PC-3 (cell line): ENCODE measurements at places on chromosomes 2 and 18.

- DNase-seq = no peak
These were observed 167.1 kb upstream of the MYCN start for GRCh38 chr2:15773204-15773603.

- no peak for DNase-seq
These were observed 66.5 kb downstream of the COLEC12 start for GRCh38 chr18:433960-434359.

- peak; percentile 80 for DNase-seq
These were observed 69.2 kb downstream of the EHBP1 start for GRCh38 chr2:62774555-62775366.

- no peak for DNase-seq
These were observed 62.5 kb downstream of the GORASP2 start for GRCh38 chr2:170991398-170992182.

DNA sequence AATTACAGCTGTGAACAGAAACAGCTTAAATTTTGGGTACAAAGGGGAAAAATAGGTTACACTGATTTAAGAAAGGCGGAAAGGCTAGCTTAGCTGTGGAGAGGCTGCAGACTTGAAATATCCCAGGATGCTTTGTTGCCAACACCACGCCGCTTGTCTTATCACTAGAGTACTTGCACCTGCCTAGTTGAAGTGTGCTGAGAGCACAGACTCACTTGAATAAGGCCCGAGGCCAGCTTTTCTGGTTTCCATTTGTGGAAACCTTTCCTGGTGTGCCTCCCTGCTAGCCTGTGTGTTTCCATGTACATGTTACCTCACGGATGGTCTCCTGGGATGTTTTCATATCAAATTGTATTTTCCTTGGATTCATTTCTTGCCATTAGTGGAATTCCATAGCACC lies 3.2 kb downstream of the CABLES1 start:
- no peak for DNase-seq

DNA sequence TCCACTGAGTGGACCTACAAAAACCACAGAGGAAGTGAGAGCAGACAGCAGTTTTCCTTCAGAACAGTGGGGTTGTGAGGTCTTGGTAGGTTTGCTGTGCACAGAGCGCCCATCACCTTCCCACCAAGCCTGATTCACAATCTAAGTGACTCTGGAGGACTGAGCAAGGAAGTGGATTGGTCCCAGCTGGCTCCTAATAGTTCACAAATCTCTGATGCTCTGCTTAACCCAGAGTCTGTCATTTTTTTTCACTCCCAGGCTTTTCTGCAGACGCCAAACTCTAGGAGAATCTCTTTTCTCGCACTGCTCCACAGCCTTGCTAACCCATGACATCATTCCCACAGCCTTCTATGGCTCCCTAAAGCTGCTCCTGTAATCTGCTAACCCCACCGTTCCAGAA lies 280.4 kb downstream of the C1D start:
- no peak for DNase-seq

DNA sequence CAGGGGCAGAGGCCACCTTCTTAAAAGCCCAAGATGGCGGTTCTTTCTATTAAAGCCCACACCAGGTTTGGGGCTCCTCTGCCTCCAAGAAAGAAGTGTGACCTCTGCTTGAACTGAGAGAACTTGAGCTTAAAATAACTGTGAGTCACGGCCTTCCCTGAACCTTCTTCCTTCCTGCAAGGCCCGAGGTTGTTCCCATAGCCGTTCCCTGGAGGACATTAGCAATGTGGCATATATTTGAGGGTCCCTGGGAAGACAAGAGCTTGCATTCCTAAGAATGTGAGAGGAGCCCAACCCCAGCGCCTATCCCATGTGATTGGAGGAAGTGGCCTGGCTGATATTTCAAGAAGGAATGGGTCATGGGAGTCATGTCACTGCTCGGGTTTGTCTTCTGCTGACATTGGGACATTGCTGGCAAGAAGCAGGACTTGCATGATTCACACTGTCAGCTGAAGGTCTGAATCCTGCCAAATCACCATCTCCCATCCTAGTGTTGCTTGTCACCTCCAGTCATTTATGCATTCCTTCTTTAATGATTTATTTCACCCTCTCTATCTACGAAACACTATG lies 168.1 kb downstream of the TRIB2 start:
- DNase-seq = peak; percentile 68

GRCh38 chr2:215507836-215508235 lies 72.0 kb upstream of the FN1 start:
- no peak for DNase-seq

DNA sequence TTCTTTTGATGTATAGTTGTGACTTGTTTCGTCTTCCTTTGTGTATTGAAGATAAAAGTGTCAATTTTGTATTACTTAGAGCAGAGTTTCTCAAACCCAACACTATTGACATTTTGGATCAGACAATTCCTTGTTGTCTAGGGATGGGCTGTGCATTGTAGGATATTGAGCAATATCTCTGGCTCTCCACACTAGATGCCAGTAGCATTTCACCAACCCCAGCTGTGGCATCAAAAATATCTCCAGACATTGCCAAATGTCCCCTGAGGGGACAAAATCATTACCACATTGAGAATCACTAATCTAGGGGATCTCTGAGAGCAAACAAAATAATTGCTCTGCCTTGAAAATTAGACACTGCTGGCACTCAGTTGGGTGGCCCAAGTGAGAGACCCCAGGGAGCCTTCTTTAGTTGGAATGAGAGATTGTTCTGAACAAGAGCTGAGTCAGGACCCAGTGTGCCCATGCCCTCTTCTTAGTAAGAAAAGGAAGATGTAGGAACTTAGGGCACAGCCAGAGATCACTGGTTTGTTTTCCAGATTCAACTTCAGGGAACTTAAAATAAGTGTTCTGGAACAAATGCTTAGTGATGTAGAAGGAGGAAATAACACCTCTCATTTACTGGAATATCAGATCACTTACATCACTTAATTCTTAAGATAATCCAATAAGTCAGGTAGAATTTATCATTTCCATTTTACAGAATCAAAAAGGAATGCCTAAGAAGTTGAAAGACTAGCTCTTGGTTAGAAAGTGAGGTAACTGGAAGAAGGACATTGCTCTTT lies 466.6 kb upstream of the TNP1 start:
- peak; percentile 40 for DNase-seq

GRCh38 chr2:132980304-132980703 lies 310.3 kb upstream of the LYPD1 start:
- no peak for DNase-seq

DNA sequence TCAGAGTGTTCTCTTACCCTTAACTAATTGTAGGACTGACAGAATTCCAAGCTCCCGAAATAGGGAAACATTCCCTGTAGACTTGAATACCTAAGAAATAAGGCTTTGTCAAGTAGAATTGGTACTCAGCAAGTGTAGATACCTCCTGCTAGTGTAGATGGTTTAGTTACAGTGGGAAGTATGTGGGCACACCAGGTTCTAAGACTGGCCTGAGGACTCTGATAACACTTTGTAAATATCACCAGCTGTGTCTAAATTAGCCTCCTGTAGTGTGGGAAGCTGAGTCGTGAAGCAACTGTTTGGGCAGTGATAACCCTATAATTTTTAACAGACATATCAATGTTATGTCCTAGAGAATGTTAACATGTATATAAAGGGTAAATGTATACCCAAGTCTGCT lies 304.5 kb downstream of the SLC8A1 start:
- DNase-seq = no peak

DNA sequence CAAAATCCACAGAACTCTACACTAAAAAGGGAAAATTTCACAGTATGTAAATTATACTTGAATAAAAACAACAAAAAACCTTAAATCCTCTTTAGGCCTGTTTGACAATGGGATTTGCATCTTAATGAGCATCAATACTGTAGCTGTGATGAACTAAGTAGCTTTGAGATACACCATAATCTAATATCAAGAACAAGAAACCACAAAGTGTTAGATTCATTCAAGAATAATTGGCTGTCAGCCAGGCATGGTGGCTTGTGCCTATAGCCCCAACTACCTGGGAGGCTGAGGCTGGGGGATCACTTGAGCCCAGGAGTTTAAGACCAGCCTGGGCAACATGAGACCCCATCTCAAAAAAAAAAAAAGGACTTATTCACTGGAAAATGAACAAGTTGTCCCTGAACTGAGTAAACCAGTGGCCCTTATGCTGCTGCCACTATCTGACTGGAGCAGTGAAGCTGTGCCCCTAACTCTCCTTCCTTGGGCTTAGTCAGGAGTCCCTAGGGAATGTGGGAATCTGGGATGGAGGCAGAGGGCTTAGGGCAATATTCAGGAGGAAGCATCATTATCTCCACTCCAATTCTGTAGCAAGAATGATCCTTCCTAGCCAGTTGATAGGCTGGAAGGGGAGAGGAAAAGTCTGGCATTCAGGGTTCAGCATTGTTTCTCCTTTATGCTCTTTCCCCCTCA lies 88.5 kb downstream of the PRKCE start:
- no peak for DNase-seq

- DNase-seq = no peak
These were observed 25.8 kb downstream of the SPEG start for GRCh38 chr2:219460424-219460926.

DNA sequence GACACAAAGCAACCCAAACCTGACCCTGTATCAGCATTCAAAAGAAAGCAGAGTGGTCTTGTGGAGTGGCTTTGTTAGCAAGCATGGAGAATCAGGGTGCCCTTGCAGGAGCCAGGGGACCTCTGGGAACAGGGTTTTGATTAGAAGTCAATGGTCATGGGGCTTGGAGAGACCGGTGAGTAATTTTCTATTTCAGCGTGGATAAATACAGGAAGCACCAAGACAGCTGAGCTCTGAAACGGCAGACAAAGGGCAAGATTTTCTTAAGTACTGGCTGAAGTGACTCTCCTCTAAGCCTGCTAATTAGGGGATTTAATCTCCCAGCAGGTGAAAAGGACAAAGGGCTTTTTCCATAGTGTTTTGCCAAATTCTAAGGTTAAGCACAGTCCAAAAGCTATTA lies 78.0 kb upstream of the GAREM1 start:
- no peak for DNase-seq
